Activated T-cell treated with anti-CD3 and anti-CD28 coated beads, Interleukin-2, amount 50 U/mL, for 72 hours (primary cell): ENCODE measurements at places on chromosomes 16 and 17. TPM values are rescaled to one million over a fixed set of nuclear protein-coding genes. Genes with fewer than 3 reads are reported as not detected.
A peak's percentile ranks its signal among the peaks of the same experiment; 100 is the strongest.

Gene CACNG5
- total RNA-seq = not detected

Gene BCO1
- total RNA-seq = not detected

GRCh38 chr17:34699181-34699580 lies 119.8 kb downstream of the TMEM132E start:
- no peak for DNase-seq

GRCh38 chr16:81711657-81712319 lies 67.3 kb upstream of the PLCG2 start:
- DNase-seq = no peak

DNA sequence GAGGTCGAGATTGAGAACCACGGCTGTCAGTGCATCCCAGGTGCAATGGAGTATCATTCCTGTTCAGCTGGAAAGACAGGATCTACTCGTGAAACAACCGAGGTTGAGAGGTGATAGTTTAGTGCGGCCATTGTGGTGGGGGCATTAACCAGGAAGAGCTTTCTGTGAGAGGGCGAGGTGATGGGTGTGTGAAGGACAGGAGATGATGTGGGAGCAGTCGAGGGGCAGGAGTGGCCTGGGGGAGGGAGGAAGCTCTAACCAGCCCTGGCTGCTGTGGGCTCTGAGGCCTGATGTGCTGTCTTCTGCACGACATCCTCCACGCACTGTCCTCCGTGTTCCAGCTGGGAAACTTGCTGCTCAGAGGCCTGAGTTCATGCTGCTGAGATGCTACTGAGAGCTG lies 22.0 kb downstream of the GOSR2 start:
- DNase-seq = no peak

- no peak for DNase-seq
Observed at GRCh38 chr17:17004251-17004996, 32.5 kb upstream of the TNFRSF13B start.

DNA sequence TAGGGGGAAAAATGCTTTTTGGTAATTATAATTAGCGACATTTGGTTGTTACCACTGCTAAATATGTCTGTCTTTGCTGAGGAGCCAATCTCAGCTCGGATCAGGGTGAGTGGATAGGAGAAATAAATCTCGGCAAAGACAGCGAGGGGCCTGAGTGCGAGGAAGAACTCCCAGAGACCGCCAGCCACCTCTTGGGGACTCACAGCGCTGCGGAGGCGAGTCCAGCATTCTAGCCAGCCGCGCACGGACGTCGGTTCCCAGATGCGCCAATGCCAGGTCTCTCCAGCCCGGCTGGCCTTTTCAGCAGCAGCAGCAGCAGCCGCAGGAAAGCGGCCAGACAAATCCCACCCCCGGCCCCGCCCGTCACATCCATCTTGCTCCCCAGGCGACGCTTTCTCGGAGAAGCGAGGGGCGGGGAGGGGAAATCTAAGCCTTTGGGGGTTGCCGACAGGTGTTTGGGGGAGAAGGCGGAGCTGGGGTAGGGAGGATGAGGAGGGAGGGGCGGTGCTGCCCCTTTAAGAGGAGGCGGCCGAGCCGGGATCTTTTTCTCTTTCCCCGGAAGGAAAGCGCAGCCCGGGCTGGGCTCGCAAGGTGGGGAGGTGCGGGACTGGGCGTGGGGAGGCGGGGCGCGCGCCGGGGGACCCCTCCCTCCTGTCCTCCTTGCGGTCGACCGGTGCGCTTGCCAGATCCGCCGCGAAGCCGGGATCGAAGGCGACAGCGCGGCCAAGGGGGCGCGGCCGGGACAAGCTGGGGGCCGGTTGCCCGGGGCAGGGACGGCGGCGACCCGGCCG lies at the start of gene ITGA3:
Gene ITGA3 (plus strand): TSS at position 685 of the 791 bp plus-strand sequence. CDS start 330 bp downstream, outside the sequence.
- peak; percentile 62 for DNase-seq

- no peak for DNase-seq
Observed at GRCh38 chr16:8859913-8860881, 8.6 kb downstream of the CARHSP1 start.

- no peak for DNase-seq
Observed at GRCh38 chr17:78433013-78433727, 54.7 kb downstream of the PGS1 start.
